Bronchus fibroblast of lung (primary cell): ENCODE measurements at places on chromosomes 7 and 10. TPM values are rescaled to one million over a fixed set of nuclear protein-coding genes. Genes with fewer than 3 reads are reported as not detected.

The HOGA1 gene
- 0.67 and 1.0 TPM in 2 replicates for total RNA-seq

The ZNF800 gene
- 8.5 and 9.4 TPM in 2 replicates for total RNA-seq

The NCOA4 gene
- 75.7 and 87.3 TPM in 2 replicates for total RNA-seq

The ERLIN1 gene
- 28.4 and 33.0 TPM in 2 replicates for total RNA-seq

The TMEM196 gene
- under 0.01 TPM in 1 of 2 replicates, not detected in the other for total RNA-seq

The GALNT17 gene
- under 0.01 TPM in 2 replicates for total RNA-seq

The PAPOLB gene
- not detected in 2 replicates for total RNA-seq

The TBX20 gene
- 0.15 and 0.34 TPM in 2 replicates for total RNA-seq

The ANKIB1 gene
- 16.4 and 17.1 TPM in 2 replicates for total RNA-seq

The COMTD1 gene
- 17.5 and 19.3 TPM in 2 replicates for total RNA-seq

The METTL27 gene
- 1.5 and 2.9 TPM in 2 replicates for total RNA-seq

The SNX10 gene
- 0.17 and 0.74 TPM in 2 replicates for total RNA-seq

The STEAP4 gene
- under 0.01 and 0.17 TPM in 2 replicates for total RNA-seq

The ABCC2 gene
- under 0.01 and 0.17 TPM in 2 replicates for total RNA-seq

The LIPJ gene
- total RNA-seq = not detected in 2 replicates

The HTR5A gene
- total RNA-seq = not detected in 2 replicates

The STEAP1 gene
- 30.0 and 39.5 TPM in 2 replicates for total RNA-seq

The SPDYE5 gene
- not detected in 2 replicates for total RNA-seq

The WEE2 gene
- total RNA-seq = not detected in 2 replicates

The EIF3A gene
- 61.2 and 70.8 TPM in 2 replicates for total RNA-seq

The CREB3L2 gene
- 27.8 and 29.8 TPM in 2 replicates for total RNA-seq

The CAPZA2 gene
- 47.6 and 57.3 TPM in 2 replicates for total RNA-seq

The DIP2C gene
- total RNA-seq = 9.5 and 10.9 TPM in 2 replicates

The OR2A1 gene
- under 0.01 TPM in 2 replicates for total RNA-seq

The PPP1R3A gene
- not detected in 2 replicates for total RNA-seq

The SP4 gene
- total RNA-seq = 3.6 and 4.2 TPM in 2 replicates

The TMEM130 gene
- 0.15 and 0.17 TPM in 2 replicates for total RNA-seq

The ZFAND4 gene
- 5.9 and 7.1 TPM in 2 replicates for total RNA-seq

The ADAM12 gene
- total RNA-seq = 2.7 and 2.9 TPM in 2 replicates

The ECHS1 gene
- total RNA-seq = 94.8 and 105 TPM in 2 replicates

The GDF2 gene
- not detected in 2 replicates for total RNA-seq

The SFXN3 gene
- total RNA-seq = 31.1 and 38.2 TPM in 2 replicates

The TRIP6 gene
- total RNA-seq = 76.3 and 95.2 TPM in 2 replicates

The C10orf105 gene
- not detected in 2 replicates for total RNA-seq

The SUN1 gene
- 99.0 and 124 TPM in 2 replicates for total RNA-seq

The EN2 gene
- not detected in 2 replicates for total RNA-seq

The LGI1 gene
- total RNA-seq = not detected in 2 replicates

The ASL gene
- 46.7 and 47.2 TPM in 2 replicates for total RNA-seq

The ARHGEF5 gene
- 6.7 TPM in 2 replicates for total RNA-seq

The MAGI2 gene
- total RNA-seq = 1.3 and 1.5 TPM in 2 replicates

The CCDC146 gene
- total RNA-seq = 0.15 and 1.0 TPM in 2 replicates

The CACNA2D1 gene
- 5.4 and 8.2 TPM in 2 replicates for total RNA-seq

The FOXI2 gene
- not detected in 2 replicates for total RNA-seq

The OR2A5 gene
- total RNA-seq = not detected in 2 replicates

The ASAH2 gene
- 1.3 and 2.5 TPM in 2 replicates for total RNA-seq

The LRRD1 gene
- 0.17 TPM in 1 of 2 replicates, not detected in the other for total RNA-seq

The OR2A12 gene
- total RNA-seq = not detected in 2 replicates

The CDC14C gene
- not detected in 2 replicates for total RNA-seq

The ANXA8 gene
- total RNA-seq = 0.30 TPM in 1 of 2 replicates, not detected in the other

The LMBR1 gene
- 18.2 and 18.3 TPM in 2 replicates for total RNA-seq
